ENCODE measurements at places on chromosomes 11 and 22.
A peak's percentile ranks its signal among the peaks of the same experiment; 100 is the strongest.

DNA sequence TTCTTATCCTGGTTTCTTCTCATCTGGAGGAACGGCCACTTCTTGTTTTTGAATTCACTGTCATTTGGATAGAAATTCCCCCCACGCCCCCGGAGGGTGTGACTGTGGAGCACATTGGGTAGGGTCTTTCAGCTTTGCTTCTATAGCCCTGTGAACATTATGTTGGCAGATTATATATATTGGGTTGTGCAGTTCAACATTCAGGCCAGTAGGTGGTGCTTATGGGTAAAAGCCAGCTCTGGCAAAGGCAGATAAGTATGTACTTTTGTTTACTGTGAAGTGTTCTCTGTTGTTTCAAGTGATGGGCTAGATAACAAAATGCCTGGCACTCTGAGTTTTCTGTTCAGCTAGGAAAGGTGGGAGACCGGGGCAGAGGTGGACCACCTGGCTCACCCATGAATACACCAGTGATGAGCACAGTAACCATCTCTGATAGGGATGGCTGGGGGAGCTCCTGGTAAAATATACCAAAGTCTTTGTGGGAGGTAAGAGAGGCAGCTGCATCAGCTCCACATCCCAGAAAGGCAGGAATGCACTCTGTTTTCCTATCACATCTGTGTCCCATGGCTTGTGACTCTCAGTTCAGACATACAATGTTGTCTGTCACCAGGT lies 1348.2 kb upstream of the RAG2 start:
- peak; percentile 10 for DNase-seq

- DNase-seq = no peak
These were observed 15.8 kb downstream of the UPB1 start for GRCh38 chr22:24510637-24511625.

- DNase-seq = no peak
These were observed 2.2 kb upstream of the RFPL2 start for GRCh38 chr22:32206774-32207758.

- no peak for DNase-seq
These were observed 372.0 kb downstream of the ETS1 start for GRCh38 chr11:128215238-128215882.

DNA sequence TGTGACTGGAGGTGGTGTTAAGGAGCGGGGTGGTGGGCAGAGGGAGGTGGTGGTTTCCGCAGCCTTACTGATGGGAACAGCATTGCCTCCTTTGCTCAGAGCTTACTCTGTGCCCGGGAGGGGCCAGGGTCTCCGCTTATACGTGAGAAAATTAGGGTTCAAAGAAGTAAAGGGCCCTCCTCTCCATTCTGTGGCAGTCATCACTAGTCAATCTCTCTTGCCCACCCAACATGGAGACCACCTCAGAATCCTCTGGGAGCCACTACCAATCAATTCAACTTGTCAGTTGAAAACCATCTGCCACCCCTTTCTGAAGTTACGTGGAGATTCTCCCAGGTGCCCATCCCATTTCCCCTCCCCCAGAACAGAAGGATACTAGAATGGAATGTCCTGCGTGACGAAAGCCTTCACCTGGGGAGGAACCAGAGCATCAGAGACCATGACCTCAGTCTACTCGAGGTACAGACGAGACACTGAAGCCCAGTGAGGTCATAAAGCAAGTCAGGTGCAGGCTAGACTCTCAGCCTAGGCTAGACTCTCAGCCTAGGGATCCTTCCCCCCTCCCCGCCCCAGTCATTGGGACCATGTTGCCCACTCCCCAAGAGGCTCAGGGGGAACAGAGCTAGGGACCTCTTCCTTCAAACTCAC lies 2.0 kb downstream of the SELENOM start:
- no peak for DNase-seq

DNA sequence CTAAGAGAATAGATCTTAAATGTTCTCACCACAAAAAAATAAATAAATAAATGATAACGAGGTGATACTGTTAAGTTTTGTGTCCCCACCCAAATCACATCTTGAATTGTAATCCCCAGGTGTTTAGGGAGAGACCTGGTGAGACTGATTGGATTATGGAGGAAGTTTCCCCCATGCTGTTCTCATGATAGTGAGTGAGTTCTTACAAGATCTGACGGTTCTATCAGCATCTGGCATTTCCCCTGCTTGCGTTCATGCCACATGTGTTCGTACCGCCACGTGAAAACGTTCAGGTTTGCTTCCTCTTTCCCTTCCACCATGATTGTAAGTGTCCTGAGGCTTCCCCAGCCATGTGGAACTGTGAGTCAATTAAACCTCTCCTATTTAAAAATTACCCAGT lies 1514.8 kb upstream of the TENM4 start:
- DNase-seq = no peak

- DNase-seq = no peak
These were observed at the start of gene OR56B1 for GRCh38 chr11:5736396-5736795. Gene OR56B1 (plus strand): TSS chr11:5736448. CDS start chr11:5736517, 69 bp downstream.

DNA sequence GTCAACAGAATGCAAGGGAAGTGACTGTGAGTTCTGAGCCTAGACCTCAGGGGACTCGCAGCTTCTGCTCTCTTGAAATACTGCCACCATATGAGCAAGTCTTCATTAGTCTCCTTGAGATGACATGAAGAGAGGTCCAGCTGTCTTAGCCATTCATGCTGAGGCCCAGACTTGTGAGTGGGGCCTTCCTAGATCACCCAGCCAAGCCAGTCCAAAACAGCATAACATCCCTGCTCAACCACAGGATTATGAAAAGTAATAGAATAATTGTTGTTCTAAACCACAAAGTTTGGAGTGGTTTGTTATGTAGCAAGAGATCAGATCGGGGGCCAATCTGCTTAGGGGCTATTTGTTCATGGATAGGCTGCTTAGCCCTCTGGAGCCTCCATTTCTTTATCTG lies 54.9 kb upstream of the HTATIP2 start:
- no peak for DNase-seq

DNA sequence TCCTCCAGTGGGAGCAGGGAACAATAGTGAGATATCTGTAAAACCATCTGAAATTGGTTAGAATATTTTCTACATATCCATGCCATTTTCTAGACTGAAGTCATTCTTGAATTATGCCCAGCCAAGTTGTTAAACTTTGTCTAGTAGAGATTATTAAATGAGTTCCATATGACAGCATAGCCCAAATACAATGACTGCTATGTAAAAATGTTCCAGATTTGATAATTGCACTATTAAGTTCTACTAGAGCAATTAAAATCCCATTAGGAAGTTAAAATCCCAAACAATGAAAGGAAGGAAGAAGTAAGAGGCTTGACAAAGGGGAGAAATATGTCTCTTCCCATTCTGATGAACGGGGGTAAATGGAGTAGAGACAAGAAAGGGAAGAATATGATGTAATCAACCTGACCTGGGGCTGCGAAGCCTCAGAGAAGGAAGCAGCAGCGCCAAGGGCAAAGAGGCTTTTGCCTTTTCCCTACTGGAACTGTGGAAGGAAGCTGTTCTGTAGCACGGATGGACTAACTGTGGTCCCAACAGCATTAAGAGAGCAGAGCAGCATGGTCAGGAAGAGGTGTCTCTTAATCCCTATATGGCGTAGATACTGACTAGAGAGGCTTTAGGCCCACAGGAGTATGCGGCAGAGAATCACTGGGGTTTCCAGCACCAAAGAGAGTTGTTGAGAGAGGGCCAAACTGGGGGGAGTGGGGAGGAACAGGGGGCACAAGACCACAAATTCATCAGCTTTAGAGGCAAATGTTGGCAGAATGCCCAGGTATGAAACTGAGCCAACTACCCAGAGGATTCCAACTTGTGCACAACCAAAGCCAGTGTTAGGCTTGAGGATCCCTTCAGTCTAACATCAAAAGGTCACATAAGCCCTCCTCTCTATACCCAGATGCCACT lies 26.7 kb downstream of the RRP8 start:
- peak; percentile 19 for DNase-seq

- DNase-seq = no peak
These were observed 2.4 kb upstream of the LRP4 start for GRCh38 chr11:46920755-46921154.

DNA sequence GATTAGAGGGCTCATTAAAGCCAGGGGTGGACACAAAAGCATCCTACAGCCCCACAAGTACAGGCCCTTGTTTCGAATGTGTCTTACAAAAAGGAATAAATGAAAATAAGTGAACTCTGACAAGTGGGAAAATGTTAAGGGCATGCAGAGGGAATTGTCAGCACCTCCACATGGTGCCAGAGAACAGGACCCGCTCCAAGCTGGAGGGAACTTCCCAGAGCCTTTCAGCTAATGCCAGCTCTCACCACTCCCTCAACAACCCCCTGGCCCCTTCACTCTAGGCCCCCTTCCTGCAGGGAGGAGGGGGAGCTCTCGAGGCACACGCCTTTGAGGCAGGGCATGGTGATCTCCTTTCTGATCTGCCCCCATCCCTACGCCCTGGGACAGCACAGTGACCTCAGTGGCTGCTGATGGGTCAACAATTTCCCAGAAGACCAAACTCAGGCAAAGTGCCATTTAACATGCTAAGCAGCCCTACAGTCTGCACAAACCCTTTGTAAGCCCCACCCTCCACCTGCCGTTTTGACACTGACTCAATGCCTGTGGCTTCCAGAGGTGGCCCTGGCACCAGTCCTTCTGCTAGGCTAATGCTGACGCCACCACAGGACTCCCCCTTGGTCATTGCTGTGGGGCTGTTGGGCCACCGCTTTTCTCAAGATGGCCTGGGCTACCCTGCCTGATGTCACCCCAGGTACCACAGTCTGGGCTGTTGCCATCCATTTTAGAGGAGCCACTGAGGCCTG lies 12.5 kb upstream of the CHST1 start:
- no peak for DNase-seq

- no peak for DNase-seq
These were observed 12.0 kb downstream of the SLC35E4 start for GRCh38 chr22:30647536-30647935.

DNA sequence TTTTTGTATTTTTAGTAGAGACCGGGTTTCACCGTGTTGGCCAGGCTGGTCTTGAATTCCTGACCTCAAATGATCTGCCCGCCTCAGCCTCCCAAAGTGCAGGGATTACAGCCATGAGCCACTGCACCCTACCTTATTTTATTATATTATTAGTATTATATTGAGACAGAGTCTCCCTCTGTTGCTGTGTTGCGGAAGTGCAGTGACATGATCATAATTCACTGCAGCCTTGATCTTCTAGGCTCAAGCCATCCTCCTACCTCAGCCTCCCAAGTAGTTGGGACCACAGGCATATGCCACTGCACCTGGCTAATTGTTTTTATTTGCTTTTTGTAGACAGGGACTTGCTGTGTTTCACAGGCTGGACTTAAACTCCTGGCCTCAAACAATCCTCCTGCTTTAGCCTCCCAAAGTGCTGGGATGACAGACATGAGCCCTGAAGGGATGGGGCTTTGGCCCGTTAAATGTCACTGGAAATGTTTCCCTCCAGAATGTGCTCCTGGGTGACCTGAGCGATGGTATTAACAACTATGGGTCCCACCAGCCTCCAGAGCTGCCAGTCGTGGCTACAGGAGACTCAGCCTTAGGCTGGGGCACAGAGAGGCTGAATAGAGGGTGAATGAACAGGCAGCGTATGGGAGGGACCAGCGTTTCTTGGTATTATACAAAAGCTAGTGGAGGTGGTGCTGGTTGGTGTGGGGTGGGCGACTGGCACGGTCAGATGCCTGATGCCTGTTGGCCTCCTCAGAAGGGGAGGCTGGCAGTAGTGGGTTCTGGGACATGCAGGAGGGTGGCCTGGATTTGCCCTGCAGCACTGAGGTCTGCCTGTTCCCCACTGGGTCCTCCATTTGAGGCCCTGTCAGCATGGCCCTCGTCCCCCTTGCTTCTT lies 7.3 kb downstream of the TANGO2 start:
- no peak for DNase-seq

DNA sequence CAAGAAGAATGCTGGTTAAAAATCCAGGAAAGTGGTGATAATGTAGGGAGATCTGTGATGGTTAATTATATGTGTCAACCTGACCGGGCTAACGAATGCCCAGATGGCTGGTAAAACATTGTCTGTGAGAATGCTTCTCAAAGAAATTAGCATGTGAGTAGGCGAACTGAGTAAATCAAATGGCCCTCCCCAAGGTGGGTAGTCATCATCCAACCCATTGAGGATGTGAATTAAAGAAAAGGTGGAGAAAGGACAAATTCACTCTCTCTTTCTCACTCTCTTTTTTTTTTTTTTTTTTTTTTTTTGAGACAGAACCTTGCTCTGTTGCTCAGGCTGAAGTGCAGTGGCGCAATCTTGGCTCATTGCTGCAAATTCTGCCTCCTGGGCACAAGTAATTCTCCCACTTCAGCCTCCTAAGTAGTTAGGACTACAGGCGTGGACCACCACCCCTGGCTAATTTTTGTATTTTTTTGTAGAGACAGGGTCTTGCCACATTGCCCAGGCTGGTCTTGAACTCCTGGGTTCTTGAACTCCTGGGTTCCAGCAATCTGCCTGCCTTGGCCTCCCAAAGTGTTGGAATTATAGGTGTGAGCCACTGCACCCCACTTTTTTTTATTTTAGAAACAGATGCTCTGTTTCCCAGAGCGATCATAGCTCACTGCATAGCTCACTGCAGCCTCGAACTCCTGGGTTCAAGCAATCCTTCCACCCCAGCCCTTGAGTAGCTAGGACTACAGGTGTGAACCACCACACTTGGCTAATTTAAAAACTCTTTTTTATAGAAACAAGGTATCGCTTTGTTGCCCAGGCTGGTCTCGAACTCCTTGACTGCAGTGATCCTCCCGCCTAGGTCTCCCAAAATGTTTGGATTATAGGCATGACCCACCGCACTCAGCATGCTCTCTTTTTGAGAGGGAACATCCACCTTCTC lies 22.0 kb upstream of the P2RY6 start:
- DNase-seq = no peak

DNA sequence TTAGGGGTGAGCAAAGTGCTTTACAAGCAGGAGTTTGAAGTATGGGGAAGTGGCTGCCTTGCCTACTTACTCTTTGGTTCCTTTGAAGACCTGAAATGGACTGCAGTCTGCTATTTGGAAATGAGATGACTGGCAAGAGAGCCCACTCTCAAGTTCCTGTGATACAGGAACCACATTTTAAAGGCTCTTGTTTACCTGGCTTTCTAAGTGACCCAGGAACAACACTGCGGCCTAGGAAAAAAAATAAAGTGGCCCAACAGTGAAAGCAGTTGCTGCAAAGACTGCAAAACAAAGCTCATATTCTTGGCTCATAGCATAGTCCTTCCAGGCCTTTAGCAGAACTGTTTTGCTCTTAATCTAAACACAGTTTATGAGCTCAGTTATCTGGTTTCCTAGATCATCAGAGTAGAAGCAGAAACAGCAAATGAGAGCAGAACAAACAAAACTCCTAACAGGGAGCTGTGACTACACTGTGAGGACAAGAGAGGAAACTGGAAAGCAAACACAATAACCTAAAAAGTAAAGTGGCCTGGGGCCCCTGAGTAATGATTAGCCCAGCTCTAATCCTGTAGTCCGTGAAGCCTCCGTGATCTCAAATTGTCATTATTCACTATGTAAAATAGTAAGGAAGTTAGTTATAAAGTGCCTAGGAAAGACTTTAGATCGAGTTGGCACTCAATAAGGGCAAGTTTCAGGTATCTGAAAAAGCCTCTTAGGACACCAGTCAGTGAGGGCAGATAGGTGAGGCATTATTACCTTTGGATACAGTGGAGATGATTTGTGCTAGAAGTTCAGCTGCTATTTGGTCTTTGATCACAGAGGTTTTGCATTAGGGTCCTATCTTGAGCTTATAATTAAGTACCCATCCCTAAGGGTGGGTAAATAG lies 11.5 kb downstream of the CCDC117 start:
- no peak for DNase-seq

GRCh38 chr22:29003975-29004646 lies 57.5 kb downstream of the C22orf31 start:
- DNase-seq = no peak

- DNase-seq = no peak
These were observed 25.6 kb upstream of the PKNOX2 start for GRCh38 chr11:125138966-125139365.

GRCh38 chr11:95593111-95593510 lies 196.5 kb downstream of the FAM76B start:
- no peak for DNase-seq

GRCh38 chr11:64088162-64089026 lies 52.7 kb downstream of the FLRT1 start:
- no peak for DNase-seq

Data from right renal pelvis (tissue), 4 donors.